ENCODE measurements at places on chromosomes 6 and 20. TPM values are rescaled to one million over a fixed set of nuclear protein-coding genes. Genes with fewer than 3 reads are reported as not detected.

- DNase-seq = peak; percentile 53
Measured at GRCh38 chr6:90356012-90356421, 59.4 kb upstream of the BACH2 start.

DNA sequence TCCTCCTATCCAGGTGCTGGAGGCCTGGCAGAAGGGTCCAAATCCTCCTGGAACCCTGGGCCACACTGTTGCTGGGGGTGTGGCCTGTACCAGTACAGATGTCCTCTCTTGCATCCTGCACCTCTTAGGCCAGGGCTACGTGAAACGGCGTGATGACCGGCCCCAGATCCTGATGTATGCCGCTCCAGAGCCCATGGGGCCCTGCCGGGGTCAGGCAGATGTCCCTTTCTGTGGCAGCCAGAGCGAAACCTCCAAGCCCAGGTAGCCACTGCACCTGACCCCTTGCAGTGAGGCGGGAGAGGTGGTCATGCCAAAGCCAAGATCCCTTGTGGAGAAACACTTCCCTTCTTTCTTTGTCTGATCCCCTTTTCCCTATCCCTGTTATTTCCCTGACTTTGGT, 14.2 kb downstream of the DNPH1 start:
- DNase-seq = no peak

DNA sequence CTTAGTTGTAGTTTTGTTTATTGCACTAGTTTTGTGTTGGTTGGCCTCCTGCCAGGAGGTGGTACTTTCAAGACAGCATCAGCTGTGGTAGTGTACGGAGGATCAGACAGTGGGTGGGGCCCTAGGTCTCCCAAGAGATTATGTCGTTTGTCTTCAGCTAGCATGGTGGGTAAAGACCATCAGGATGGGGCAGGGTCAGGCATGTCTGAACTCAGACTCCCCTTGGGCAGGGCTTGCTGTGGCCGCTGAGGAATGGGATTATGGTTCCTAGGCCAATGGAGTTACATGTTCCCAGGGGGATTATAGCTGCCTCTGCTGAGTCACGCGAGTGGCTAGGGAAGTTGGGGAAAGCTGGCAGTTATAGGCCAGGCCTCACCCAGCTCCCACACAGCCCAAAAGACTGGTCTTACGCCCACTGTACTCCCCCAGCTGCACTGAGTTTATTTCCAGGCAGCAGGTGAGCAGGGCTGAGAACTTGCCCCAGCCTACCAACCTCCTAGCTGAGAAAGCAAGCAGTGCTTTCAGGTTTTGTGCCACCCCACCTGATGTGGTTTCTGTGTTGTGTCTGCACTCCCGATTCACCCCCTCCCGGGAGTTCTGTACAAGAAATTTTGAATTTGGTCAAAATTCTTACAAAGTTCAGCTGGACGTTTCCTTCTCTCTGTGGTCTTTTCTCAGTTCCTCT, 24.7 kb downstream of the ZSCAN31 start:
- no peak for DNase-seq

GRCh38 chr20:54059691-54060364, 10.6 kb downstream of the BCAS1 start:
- DNase-seq = no peak

DNA sequence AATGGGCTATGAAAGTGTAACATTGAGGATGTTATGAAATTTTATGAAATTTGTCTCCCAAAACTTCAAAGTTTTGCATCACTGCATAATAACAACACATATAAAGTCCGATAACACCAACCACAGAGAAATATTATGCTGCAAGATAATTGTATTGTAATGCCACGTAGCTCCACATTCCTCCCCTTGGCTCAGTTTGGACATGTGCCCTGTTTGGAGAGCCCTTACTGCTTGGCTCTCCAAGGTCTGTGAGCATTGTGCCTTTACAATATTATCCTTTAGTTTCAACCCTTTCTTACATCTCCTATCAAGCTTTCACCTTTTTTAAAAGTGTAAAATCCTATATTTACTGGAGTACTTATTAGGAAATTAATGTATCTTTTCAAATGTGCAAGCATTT, 10.8 kb downstream of the HBS1L start:
- no peak for DNase-seq

- DNase-seq = no peak
Measured at GRCh38 chr20:3909952-3910366, 20.8 kb downstream of the PANK2 start.

DNA sequence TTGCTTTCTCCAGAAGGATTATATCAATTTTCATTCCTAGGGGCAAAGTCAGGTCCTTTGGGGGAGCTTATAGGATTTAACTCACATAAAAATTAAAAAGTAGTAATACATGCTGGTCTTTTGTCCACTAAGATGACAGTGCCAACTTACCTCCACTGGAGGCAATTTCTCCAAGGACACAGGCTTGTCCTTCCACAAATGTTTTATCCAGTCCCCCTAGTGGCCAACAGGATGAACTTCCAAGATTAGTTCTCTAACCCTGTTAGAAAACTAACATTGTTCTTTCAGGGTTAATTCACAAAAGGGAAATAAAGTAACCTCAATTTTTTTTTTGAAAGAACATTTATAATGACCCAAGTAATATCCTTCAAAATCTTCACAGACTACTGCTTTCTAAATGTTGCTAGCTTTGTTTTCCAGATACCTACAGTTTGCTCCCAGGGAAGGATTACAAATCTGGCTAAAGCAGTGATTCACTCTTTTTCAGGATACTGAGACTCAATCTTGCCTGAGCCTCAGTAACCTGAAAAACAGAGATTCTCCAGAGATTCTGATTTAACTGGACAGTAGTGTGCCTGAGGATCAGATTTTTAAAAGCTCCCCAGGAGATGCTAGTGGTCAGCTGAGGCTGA, 31.7 kb upstream of the UBR2 start:
- DNase-seq = peak; percentile 62

The BHLHE23 gene
- total RNA-seq = not detected

The BICRAL gene
- 8.1 TPM for total RNA-seq

Data from muscle of leg (tissue), 16 donors.